ENCODE measurements at places on chromosomes 7 and 10.
A peak's percentile ranks its signal among the peaks of the same experiment; 100 is the strongest.

DNA sequence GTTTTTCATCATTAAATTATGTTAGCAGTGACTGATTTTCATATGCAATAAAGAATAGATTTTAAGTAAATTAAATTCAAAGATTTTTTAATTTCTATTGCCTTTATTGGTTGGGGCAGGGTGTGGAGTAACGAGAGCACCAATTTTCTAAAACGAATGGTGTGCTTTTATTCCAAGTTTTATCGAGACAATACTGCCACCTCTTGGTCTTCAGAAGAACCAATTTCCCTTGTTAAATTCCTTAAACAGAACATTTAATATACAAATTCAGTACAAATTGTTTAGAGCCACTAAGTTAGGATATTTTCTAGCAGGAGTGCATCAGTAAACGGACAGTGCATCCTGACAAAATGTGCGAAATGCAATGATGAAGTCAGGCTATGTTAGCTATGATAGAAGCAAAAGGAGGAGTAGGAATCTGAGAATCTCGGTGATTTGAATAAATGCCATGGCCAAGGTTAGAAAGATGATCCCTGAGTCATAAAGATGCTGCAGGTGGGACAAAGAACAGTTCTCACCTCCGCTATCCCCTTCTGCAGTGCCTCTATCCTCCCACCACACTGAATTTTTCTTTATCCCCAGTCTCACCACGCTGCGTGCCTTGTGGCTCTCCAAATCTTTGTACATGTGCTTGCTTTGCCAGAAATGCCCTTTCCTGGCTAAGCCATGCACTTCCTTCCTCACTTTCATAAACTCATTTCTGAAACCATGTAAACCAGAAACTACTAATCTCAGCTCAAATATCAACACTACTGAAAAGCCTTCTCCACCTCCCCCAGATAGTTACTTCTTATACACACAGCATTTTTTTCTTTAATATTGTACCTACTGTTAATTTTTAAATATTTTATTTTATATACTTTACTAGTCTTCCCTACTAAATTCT, 31.9 kb upstream of the AGBL3 start:
- no peak for DNase-seq

GRCh38 chr7:95658676-95659075, 62.4 kb upstream of the PDK4 start:
- DNase-seq = no peak

- no peak for DNase-seq
Measured at GRCh38 chr10:17427666-17428350, 26.6 kb downstream of the ST8SIA6 start.

- DNase-seq = no peak
Measured at GRCh38 chr7:80896906-80897598, 21.8 kb downstream of the SEMA3C start.

DNA sequence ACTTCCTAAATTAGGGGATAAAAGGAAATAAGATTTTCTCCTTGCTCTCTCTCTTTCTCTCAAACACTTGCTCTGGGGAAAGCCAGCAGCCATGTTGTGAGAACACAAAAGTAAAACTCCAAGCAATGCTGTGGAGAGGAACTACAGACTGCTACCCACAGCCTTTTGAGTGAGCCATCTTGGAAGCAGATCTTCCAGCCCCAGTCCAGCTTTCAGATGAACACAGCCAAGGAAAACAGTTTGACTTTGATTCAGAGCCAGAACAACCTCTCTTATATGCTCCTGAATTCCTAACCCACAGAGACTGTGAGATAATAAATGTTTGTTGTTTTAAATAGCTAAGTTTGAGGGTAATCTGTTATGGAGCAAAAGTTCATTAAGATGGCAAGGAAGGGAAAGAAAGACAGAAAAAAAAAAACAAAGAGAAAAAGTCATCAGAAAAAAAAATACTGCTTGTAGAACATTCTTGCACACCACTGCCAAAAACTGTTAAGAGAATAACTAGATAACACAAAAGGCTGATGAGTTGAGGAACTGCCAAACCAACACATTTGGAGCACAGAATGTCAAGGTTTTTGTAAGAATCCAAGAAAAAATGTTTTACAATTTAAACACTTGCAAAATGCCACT, 20.9 kb upstream of the PRKAR2B start:
- no peak for DNase-seq

DNA sequence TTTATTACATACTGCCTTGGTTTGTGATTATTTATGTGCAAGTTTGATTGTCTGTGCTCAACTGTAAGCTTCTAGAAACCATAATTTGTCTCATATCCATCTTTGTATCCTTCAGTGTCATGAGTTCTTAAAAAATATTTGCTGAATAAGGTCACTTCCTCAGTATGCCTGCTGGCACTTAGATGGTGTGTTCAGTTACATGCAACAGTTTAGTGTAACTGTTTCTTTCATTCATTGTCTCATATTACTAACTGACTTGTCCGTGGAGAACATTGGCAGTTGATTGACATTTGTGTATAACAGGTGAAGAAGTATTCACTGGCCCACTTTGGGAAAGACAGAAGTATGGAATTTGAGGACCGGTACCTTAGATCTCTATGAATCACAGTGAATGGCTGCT, 236.9 kb downstream of the PRKG1 start:
- no peak for DNase-seq

- DNase-seq = peak; percentile 54
Measured at GRCh38 chr7:151351027-151351426, 9.4 kb downstream of the NUB1 start.

DNA sequence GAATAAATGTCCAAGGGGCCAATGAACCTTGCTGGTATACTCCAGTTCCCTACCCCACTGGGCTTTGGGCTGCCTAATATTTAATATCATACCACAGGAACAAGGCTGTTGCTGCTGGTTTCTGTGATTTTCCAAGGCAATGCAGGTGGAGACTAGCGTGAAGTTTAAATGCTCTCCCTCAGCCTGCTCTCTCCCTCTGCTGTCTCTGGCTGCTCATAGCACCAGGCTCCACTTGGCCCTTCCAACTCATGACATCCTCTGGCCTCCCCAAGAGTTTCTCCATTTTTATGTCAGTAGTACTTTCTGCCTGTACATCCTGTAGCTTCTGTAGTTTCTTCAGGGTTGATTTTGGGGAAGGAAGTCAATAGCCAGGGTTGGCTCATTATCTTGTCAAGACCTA, 103.5 kb downstream of the LHFPL3 start:
- DNase-seq = peak; percentile 32

DNA sequence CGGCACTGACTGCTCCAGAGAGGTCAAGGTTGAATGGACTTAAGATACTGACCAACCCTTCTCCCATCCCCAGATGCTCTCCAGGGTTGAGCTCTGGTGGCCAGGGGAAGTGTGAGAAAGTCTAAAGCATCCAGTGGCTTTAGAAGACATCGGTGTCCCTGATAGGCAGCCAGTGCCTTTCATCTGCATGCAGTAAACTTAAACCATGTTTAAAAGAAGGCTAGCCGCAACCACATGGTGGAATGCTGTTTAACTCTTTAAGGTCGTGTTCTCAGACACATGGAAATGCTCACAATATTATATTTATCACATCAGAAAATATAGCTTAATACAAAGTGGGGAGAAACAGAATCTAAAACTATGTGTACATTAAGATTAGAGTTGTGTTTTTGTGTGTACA, 137.0 kb downstream of the CNNM2 start:
- no peak for DNase-seq

- no peak for DNase-seq
Measured at GRCh38 chr10:117987244-117987909, 59.4 kb downstream of the RAB11FIP2 start.

DNA sequence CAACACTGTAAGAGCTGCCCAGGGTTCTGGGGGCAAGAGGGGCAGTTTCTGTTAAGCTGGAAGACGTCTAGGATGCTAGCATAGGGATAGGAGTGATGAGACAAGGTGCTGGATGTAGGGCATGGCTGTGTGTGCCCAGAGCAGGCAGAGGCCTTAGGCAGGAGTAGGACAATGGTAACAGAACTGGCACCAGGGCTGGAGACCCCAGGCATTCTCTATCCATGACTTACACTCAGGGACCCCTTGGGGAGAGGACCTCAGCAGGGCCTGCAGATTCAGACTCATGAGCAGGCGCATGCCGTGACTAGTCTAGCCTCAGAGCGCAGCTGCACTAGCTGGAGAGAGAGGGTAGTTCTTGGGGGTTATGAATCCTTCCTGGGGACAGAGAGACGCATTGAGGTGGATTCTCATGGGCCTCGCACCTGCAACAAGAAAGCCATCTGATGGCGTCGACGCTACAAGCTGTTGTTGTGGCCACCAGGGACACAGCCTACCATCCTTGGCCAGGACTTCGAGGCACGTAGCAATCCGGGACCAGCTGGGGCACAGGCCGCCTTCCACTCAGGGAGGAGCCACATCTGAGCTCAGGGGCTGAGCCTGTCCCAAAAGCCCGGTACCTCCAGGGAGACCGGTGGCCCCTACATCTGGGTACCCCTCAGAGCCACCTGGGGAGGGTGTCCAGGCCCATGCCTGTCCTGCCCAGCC, 474.1 kb downstream of the PTPRN2 start:
- DNase-seq = no peak

- DNase-seq = no peak
Measured at GRCh38 chr10:71432956-71433767, 36.4 kb downstream of the CDH23 start.

GRCh38 chr7:136167991-136168390, 190.8 kb upstream of the MTPN start:
- DNase-seq = no peak

GRCh38 chr7:151017953-151018420, 6.3 kb downstream of the ATG9B start:
- DNase-seq = peak; percentile 92

DNA sequence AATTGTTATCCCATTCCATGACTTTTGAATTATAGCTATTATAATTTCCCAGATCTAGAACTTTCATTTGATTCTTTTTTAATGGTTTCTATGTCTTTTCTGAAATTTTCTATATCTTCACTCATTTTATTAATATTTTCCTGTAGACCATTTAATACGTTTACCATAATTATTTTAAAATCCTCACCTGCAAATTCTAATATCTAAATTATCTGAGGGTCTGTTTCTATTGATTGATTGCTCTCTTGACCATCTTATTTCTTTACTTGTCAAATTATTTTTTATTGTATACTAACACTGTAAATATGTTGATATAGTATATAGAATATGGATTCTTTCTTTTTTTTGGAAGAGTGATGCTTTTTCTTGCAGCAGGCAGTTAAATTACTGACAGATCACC, 229.3 kb upstream of the CTBP2 start:
- no peak for DNase-seq

GRCh38 chr10:32060347-32060746, 4.1 kb upstream of the KIF5B start:
- no peak for DNase-seq

- DNase-seq = no peak
Measured at GRCh38 chr7:143374561-143374960, 6.6 kb upstream of the ZYX start.

DNA sequence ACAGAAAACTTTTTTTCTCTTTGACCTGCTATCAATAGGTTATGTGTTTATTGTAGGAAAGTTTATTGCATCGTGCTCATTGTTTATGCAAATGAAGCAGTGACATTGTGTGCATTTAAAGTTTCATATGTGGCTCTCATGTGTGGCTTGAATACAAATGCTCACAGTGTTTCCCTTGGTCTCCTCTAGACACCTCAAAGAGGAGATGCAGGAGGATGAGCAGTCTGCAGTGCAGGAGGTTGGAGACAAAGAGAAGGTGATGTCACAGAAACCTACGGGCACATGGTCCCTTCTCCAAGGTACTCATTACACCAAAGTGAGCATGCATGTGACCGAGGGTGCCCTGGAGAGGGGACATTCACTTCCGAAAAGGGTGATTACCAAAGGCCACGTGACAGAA, 430.2 kb downstream of the INHBA start:
- no peak for DNase-seq

DNA sequence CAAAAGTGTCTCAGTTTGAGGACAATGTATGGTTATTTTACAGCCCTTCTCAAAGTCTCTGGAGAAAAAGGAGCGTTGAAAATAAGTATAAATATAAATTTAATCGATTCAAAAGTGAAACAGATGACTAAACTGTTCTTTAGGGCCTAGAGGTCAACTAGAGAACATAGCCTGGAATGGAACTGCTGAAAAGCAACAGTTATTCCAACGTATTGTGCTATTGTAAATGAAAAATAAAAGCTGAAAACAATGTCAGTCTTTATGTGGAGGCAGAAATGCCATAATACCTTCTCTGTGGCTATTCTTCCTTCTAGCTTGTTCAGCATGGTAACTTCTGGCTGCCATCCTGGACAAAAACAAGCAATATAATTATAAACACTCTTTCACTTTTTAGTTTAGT, 362.5 kb downstream of the ARL4A start:
- no peak for DNase-seq

- no peak for DNase-seq
Measured at GRCh38 chr10:1343176-1343575, 287.0 kb downstream of the WDR37 start.

DNA sequence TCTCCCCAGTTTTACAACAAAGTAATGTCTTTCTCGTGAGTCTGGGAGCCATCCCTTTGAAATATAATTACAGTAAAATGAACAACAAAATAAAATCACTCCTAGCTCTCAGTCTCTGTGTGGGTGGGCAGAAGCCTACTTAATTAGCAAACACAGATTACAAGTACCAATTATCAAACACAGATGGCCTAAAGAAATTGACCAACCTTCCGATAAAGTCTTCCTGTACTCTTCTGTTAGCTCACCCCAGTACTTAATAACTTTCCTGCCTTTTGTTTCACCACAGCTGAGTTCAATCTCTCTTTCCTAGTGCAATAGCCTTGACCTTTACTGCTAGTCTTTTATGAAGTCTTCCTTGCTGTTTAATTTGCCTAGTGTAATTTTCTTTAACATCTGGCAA, 719.2 kb upstream of the MBL2 start:
- no peak for DNase-seq

DNA sequence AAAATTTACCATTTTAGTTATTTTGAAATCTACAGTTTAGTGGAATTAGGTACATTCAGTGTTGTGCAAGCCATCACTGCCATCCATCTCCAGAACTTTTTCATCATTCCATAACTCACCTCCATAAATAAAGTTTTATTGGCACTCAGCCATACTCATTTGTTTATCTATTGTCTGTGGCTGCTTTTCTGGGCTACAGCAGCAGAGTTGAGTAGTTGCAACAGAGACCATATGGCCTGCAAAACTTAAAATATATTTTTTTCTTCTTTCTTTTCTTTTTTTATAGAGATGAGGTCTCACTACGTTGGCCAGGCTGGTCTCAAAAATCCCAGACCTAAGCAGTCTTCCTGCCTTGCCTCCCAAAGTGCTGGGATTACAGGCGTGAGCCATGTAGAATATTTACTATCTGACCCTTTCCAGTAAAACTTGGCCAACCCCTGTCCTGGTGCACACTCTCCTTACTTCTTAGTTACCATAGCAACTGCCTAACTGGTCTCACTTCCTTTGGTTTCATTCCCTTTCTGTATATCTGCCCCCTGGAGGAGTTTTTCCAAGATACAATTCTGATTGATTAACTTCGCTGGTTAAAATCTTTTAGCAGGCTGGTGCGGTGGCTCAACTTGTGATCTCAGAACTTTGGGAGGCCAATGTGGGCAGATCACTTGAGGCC, 133.2 kb downstream of the CUX1 start:
- DNase-seq = no peak

GRCh38 chr7:21256310-21256877, 171.5 kb upstream of the SP4 start:
- no peak for DNase-seq

GRCh38 chr7:78714356-78714755, 739.1 kb downstream of the MAGI2 start:
- DNase-seq = no peak

GRCh38 chr10:122204691-122205489, 66.2 kb upstream of the BTBD16 start:
- DNase-seq = no peak

Data from H9 (cell line).